ENCODE measurements at places on chromosomes 2 and 18.

DNA sequence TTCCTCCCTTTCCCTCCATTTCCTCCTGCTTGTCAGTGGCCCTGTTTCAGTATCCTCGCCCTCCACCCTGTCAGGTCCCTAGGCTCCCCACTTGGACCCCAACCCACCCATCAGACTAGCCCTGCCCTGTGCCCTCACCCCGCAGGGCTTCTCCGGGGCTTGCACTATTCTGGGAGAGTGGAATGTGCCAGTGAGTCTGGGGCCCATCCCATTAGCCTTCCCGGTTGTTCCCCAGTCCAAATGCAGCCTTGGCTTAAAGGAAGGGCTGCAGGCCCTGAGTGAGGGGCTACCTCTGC, 45.5 kb downstream of the MYO7B start:
- no peak for DNase-seq

DNA sequence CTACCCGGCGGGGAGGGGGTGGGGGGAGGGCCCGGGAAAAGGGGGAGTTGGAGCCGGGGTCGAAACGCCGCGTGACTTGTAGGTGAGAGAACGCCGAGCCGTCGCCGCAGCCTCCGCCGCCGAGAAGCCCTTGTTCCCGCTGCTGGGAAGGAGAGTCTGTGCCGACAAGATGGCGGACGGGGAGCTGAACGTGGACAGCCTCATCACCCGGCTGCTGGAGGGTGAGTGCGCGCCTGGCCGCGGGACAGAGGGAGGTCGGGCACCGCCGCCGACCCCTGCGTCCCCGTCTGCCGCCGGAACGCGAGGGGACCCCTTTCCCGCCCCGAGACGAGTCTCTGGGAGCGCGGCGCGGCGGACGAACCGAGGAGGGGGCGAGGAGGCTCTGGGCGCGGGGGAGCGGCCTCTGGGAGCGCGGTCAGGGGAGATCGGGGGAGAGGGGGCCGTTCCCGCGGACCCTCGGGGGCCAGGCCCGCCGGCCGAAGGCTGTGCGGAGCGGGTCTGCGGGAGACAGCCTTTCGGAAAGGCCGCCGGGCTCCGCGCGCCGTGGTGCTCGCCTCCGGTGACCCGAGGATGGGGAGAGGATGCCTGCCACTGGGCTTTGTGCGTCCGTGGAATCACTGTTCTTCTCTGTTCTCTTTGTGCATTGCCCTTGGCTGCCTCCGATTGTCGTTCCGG, 463 bp downstream of the PPP1CB start:
- DNase-seq, result peak; percentile 5

- no peak for DNase-seq
These were observed 294.0 kb downstream of the DSC3 start for GRCh38 chr18:30748541-30748940.

DNA sequence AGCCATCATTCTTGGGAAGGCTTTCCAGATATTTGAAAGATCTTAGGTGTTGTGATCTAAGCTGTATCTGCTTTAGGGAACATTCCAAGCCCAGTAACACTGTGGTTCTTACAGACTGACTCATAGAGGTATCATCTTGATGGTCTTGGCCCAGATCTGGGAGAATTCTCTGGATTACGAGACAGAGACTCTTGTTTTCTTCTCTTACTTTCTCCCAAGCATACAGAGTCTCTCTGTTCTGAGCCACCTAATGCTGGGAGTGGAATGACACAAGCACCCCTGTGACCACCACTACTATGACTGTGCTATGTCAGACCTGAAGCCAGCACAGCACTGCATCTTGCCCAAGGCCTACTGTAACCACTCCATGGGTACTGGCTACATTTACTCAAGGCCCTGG, 81.0 kb upstream of the EPAS1 start:
- no peak for DNase-seq

GRCh38 chr2:223095207-223095606, 43.2 kb downstream of the KCNE4 start:
- DNase-seq, result no peak

DNA sequence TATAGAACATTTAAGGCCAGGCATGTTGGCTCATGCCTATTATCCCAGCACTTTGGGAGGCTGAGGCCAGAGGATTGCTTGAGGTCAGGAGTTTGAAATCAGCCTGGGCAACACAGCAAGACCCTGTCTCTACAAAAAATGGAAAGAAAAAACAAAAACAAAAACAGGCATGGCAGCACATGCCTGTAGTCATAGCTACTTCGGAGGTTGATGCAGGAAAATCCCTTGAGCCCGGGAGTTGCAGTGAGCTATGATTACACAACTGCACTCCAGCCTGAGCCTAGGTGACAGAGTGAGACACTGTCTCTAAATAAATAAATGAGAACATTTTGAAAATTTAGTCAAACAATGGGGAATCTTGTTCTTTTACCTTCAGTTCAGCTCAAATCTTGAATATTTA, 12.1 kb upstream of the YES1 start:
- DNase-seq, result no peak

DNA sequence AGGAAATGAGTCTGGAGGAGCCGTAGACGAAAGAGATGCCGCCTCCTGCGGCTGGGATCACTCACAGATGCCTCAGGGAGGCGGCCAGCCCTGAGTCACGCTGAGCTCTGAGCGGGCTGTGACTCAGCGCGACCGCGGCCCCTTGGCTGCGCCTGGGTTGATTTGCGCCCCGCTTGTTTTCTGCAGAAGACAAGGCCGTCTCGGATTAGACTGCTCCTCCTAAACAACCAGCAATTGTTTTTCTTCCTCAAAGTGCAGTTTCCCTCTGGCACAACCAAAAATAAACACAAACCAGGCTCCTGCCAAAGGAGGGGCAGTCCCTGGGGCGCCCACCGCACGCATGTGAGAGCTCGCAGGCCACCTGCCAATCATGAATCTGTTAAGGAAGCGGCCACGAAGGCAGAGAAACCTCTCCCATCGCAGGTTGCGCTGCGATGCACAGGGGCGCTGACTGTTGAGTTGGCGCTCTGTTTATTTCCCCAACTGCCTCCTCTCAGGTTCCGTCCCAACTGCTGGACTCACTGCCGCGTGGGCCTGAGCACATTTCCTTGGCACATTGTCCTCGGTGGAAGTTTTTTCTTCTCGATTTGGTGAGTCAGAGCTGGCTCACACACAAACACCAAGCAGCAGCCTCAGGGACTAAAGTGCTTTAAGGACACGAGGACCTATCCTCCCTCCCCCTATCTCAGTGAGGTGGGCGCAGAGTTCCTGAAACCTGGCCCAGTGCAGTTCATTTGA, 85.2 kb upstream of the NDUFV2 start:
- peak; percentile 34 for DNase-seq

DNA sequence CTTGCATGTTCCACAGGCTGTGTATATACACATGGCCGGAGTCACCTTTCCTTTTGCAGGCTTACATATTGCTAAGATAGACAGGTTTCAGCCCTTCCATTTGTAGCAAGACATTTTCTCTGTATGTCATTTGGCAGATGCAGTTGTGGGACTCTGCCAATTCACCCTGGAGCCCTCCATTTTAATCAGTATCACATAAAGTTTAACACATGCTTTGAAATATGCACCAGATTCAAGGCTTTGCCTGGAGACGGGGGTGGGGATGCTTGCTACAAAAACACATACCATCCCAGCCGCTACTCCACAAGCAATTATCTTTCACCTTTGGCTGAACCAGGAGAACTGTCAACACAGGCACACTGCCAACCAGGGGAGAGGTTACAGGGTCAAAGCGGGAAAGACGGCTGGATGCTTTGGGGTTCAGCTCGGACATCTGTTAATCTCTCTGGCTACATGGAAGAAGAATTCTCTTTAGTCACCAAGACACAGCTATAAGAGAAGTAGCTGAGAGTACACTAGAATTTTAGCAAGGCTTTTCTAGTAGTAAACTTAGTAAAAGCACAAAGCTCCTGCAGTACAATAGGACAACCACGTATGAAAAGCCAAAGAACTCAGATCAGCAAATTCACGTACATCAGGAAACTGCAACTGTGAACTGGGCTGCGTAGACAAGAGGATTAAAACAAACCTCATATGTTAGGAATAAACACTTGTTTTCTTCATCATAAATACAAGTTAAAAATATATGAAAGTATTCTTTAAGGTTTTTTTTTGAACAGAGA, 130.9 kb downstream of the EXOC6B start:
- no peak for DNase-seq

- no peak for DNase-seq
These were observed 61.9 kb upstream of the BZW1 start for GRCh38 chr2:200749631-200750322.

- DNase-seq, result no peak
These were observed 36.0 kb downstream of the TTC27 start for GRCh38 chr2:32663864-32664263.

GRCh38 chr2:150167711-150168110, 319.8 kb downstream of the RND3 start:
- DNase-seq, result no peak

- no peak for DNase-seq
These were observed 22.0 kb downstream of the SLC14A1 start for GRCh38 chr18:45745817-45746461.

All from stimulated activated CD8-positive, alpha-beta memory T cell treated with anti-CD3 and anti-CD28 coated beads, Interleukin-4, amount 100 ng/mL, for 1 hour (primary cell).